ENCODE measurements at places on chromosomes 5 and 9. TPM values are rescaled to one million over a fixed set of nuclear protein-coding genes. Genes with fewer than 3 reads are reported as not detected.

DNA sequence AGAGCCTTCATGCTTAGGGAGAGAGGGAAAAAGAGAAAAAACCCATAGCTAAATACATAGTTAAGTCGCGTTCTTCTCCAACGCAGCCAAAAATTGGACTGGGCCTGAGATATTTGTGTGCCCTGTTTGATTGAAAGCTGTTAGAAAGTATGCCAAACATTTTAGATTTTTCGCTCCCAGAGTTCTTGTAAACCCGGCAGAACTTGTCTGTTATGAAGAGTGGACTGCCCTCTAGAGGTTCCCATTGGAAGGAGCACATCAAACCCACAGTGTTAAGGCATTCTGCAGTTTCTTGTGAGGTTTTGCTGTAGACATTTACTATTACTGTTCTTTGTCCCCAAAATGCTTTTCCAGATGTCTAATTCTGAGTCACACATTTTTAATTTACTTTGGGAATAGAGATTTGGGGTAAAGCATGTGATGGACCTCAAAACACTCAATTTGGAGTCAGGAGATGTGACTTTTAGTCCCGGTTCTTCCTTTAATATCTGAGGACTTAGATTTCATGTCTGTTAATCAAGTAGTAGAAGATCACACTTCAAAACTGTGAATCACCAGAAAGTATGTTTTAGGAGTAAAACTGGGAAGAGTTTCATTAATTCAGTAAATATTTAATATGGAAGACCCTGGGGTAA lies 96.6 kb downstream of the PCSK1 start:
- H3K36me3 ChIP-seq, result no peaks in the 10 kb centered on the region
- H3K4me1 ChIP-seq, result no peaks in the 10 kb centered on the region
- no peak for DNase-seq
- no peak overlapping the region for H3K4me3 ChIP-seq

DNA sequence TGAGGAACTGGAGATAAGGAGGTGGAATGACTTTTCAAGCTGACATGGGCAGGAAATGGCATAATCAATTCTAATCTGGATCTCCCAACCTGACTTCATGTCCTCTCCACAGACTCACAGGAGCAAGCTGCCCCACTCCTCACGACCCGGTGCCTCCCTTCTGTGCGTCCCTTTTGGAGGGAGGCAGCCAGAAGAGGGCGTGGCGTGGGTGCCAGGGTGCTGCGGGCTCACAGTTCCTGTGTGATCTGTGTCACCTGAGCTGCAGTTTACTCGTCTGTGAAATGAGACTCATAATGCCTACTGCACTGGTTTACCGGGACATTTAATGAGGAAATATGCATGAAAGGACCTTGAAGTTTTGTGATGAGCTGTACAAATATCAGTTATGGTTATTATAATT lies 207.4 kb downstream of the DAB2IP start:
- no peaks in the 10 kb centered on the region for H3K27me3 ChIP-seq
- DNase-seq, result peak; percentile 25
- peaks cover 21% of the 10 kb centered on the region for H3K4me1 ChIP-seq
- no peaks in the 10 kb centered on the region for H3K36me3 ChIP-seq

DNA sequence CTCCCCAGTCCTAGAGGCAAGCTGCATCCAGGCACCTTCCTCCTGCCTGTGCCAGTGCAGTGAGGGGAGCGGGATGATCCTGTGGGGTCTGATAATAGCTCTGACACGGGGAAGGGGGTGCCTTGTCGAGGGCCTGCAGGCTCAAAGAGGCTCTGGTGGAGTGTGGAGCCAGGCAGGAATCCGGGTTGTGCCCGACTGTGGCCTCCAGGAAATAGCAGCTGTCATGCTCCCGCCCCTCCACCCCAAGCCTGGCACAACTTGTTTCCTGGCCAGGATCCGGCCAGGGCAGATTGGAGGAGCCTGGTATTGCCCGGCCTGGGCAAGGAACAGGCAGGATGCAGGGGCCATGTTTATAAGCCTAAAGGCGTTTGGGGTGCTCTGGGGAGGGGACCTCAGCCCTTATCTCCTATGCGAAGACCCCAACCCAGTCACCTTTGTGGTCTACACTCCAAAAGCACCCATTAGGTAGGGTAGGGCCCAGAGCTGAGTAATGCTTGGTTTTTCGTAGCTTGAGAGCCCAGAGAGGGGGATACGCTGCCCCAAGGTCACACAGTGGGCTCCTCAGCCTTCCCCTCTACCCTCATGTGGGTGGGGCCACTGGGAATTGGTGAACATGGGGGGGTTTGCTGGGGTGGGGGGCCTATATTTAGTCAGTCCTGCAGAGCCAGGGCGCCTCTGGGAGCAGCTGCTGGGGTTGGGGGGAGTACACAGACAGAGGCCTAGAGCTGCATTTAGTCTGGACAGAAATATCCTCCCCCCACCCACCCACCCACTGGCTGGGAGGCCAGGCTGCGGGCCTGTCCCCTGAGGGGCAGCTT lies 12.2 kb downstream of the CXXC5 start:
- DNase-seq, result no peak
- peak overlapping the region; percentile 83 for H3K27ac ChIP-seq
- no peaks in the 10 kb centered on the region for H3K27me3 ChIP-seq

- no peak for DNase-seq
- no peaks in the 10 kb centered on the region for H3K27me3 ChIP-seq
- H3K4me3 ChIP-seq, result no peak overlapping the region
- no peaks in the 10 kb centered on the region for H3K4me1 ChIP-seq
Observed at GRCh38 chr9:70549926-70550325, 135.5 kb upstream of the KLF9 start.

Gene CNTFR
- total RNA-seq, result not detected

Gene GADD45G
- 7.5 TPM for total RNA-seq

- peaks cover 32% of the 10 kb centered on the region for H3K4me1 ChIP-seq
- peak; percentile 58 for DNase-seq
- peak overlapping the region; percentile 98 for H3K27ac ChIP-seq
- H3K27me3 ChIP-seq, result peaks cover 8% of the 10 kb centered on the region
Observed at GRCh38 chr9:2015581-2016407, 647 bp downstream of the SMARCA2 start.

Gene UBAP2
- 33.4 TPM for total RNA-seq

Gene MEF2C
- 359 TPM for total RNA-seq

Data from activated B cell treated with CpG ODN at 0.5 μM for 24 hours (primary cell).